ENCODE measurements at places on chromosomes 5 and 9.
A peak's percentile ranks its signal among the peaks of the same experiment; 100 is the strongest.

DNA sequence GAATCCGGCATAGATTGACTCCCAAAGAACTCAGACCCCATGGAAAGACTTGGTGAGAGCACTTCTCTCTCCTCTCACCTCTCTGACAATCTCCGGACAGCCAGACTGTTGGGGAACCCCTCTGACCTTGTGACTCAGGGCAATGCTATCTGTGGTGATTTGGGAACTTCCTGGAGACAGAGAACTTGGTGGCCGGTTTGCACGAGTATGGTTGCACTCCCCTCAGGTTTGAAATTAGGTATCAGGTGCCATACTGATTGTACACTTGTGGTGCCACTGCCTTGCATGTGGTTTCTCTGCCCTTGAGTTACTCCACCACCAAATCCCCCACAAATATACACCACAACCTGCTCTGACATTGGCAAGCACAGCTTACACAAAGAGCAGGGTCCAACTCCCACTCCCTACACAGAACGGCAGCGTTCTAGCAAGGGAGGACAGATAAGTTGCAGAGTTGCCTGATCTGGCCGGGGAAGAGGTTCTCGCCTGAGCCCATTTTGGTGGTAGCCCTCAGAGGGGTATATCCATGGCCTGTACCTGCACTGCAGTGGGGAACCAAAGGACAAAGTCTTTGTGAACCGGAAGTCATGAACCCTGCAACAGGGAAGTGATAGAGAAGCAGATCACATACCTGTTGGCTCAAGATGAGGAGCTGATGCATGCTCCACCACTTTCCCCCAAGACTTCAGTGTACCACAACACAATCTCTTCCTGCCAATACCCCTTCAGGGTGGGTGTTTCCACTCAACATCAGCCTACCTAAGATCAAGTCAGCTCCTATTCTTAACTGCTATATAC is 255.1 kb downstream of the MCTP1 start:
- DNase-seq, result no peak

GRCh38 chr9:128249908-128250838 is 25.6 kb downstream of the GOLGA2 start:
- DNase-seq, result peak; percentile 98

DNA sequence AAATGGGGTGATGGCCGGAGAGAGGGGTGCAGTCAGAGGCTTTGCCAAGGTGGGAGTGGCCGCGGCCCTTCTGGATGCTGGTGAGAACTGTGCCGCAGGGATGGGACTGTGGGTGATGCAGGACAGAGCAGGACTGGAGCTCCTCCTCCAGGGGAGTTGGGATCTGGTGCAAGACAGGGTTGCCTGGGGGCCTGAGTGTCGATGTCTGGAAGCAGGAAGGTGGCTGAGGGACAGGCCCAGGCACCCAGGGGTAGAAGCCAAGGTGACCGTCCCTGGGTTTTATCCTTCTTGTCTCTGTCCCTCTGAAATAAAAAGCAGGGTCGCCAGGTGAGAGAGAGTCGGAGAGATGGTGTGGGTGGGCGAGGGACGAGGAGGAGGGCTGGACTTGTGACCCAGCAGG is 89.1 kb upstream of the IER5L start:
- no peak for DNase-seq

GRCh38 chr9:130543859-130544258 is 35.5 kb upstream of the FUBP3 start:
- DNase-seq, result no peak

DNA sequence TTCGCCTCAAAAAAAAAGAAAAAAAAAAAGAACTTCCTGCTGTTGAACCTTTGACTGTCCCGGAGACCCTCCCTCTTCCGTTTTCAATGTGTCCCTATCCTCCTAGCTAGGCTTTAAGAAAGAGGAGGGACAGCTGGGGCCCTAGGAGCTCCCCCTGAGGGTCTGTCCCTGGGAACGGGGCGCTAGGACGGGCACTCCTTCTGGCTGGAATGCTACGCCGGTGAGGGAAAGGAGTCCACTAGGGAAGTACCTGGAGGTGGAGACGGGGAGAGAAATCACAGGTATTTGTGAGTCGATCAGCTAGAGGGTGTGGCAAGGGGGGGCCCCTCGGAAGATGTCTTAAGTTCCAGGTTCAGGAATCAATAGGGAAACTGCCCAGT is 4.6 kb downstream of the SIT1 start:
- DNase-seq, result no peak

DNA sequence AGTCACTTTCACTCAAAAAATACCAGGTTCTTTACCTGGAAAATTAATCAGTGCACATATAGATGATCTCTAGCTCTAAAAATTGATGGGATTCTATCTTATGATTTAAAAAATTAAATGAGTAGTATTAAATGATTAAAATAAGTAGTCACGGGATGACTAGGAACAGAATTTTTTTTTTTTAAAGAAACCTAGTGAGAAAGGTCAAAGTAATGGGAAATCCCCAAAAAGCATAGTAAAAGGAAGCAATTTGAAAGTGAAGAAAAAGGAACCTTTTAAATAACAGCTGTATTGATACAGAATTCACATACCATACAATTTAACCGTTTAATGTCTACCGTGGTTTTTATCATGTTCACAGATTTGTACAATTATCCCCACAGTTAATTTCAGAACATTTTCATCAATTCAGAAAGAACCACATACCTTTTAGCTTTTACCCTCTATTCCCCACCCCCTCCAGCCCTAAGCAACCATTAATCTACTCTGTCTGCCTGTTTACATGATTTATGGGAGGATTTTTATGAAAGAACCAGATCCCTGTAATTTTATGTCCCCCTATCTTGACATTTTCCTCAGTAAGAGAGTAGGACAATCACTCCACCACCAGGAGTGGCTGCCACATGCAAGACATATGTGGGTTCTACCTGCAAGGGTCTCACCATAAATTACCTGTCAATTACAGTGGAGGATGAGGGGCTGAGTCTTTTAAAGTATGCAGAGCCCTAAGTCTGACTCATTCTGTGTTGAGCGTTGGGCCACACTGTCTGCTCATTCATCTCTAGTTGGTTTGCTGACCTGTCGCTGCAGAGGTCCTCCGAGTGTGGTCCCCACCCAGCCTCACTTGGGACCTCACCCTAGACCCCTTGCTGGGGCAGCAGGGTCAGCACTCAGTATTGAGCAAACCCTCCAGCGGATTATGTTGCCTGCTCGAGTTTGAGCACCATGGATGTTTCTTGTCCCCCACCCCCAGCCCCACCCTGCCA is 16.0 kb downstream of the ANKRD33B start:
- no peak for DNase-seq

DNA sequence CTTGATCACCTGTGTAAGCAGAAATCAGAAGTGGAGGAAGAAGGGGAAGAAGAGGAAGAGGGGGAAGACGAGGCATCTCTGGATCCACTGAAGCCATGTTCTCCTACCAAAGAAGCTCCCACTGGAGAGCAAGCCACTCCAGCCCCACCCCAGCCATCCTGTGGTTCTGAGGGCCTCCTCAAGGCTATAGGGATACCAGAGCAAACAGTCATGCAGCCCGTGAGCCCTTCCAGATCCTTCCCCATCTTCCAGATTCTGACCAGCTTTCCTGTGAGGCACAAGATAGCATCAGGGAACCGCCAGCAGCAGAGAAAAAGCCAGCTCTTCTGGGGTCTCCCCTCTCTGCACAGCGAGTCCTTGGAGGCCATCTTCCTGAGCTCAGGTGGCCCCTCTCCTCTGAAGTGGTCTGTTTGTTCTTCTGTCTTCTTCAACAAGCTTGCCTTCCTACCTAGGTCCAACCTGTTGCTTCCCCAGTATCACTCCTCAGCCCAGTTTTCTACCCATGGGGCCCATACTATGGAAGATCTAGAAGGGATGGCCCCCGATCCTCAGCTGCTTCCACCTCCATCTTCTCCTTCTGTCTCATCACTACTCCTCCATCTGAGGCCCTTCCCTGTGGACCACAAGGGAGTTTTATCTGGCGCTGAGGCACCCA is 29.4 kb downstream of the VCP start:
- DNase-seq, result no peak

- DNase-seq, result no peak
These were observed 222.0 kb downstream of the EBF1 start for GRCh38 chr5:158877706-158878105.

GRCh38 chr9:6545017-6545691 is 100.4 kb downstream of the GLDC start:
- DNase-seq, result no peak

GRCh38 chr5:81006947-81007636 is 46.9 kb downstream of the RASGRF2 start:
- no peak for DNase-seq

- peak; percentile 97 for DNase-seq
These were observed at the start of gene TBC1D2 for GRCh38 chr9:98255578-98256296. Gene TBC1D2 (minus strand): TSS chr9:98255649. CDS start chr9:98255541, 108 bp downstream.
